ENCODE measurements at places on chromosomes 4 and X.

GRCh38 chrX:30228526-30228925 is 1.9 kb upstream of the MAGEB3 start:
- no peak for DNase-seq

DNA sequence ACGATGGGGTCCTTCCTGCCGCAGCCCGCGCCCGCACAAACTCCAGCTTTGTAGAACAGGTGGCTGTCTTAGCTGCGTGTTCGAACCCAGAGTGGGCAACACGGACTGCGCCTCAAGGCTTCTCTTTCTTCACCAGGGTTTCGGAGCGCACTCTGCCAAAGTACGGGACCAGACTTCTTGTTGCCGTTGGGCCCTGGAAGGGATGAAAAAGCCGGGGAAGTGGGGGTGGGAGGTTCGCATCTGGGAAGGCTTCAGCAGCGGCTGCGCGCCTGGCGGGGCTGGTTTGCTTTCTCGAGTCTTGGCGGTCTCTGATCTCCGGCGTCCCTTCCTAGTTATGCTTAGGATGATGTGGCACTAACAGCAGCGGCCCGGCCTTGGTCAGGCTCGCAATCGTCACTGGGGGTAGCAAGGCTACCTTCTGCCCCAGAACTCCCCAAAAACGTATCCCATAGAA is 673 bp downstream of the PARM1 start:
- no peak for DNase-seq

- no peak for DNase-seq
These were observed 585.8 kb upstream of the FAT1 start for GRCh38 chr4:187309456-187309855.

DNA sequence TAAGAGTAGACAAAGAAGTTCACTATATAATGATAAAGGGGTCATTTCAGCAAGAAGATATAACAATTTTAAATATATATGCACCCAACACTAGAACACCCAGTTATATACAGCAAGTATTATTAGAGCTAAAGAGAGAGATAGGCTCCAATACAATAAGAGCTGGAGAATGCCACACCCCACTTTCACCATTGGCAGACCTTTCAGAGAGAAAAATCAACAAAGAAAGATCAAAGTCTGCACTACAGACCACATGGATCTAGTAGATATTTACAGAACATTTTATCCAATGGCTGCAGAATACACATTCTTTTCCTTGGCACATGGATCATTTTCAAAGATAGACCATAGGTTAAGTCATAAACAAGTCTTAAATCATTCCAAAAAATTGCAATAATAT is 479.7 kb upstream of the DIAPH2 start:
- no peak for DNase-seq

- no peak for DNase-seq
These were observed 93.2 kb upstream of the NR0B1 start for GRCh38 chrX:30402366-30402765.

GRCh38 chr4:3666263-3666662 is 99.9 kb upstream of the ADRA2C start:
- no peak for DNase-seq

DNA sequence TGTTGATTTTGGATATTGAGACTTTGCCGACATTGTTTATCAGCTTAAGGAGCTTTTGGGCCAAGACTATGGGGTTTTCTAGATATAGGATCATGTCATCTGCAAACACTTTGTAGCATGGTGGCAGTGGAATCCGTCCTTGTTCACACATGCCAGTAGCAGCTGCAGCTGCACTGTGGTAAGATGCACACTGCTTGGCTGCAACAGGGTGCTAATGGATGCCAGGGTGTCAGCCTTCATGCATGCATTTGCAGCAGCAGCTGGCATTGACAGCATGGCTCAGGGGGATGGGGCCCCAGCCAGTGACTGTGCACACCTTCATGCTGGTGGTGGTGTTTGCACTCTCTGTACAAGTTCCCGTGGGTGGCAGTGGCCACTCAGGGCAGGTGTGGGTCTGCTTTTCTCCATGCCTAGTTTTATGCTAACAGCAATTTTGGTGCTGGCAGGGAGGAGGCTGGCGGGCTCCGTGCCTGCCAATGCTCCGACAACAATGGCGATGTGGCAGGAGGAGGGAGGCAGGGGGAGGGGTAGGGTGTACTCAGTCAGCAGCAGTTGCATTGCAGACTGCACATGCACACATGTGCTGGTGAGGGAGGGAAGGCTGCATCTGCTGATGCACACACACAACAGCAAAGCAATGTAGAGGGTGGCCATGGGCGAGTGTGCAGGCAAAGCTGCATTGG is 37.5 kb downstream of the BEX3 start:
- DNase-seq = no peak

DNA sequence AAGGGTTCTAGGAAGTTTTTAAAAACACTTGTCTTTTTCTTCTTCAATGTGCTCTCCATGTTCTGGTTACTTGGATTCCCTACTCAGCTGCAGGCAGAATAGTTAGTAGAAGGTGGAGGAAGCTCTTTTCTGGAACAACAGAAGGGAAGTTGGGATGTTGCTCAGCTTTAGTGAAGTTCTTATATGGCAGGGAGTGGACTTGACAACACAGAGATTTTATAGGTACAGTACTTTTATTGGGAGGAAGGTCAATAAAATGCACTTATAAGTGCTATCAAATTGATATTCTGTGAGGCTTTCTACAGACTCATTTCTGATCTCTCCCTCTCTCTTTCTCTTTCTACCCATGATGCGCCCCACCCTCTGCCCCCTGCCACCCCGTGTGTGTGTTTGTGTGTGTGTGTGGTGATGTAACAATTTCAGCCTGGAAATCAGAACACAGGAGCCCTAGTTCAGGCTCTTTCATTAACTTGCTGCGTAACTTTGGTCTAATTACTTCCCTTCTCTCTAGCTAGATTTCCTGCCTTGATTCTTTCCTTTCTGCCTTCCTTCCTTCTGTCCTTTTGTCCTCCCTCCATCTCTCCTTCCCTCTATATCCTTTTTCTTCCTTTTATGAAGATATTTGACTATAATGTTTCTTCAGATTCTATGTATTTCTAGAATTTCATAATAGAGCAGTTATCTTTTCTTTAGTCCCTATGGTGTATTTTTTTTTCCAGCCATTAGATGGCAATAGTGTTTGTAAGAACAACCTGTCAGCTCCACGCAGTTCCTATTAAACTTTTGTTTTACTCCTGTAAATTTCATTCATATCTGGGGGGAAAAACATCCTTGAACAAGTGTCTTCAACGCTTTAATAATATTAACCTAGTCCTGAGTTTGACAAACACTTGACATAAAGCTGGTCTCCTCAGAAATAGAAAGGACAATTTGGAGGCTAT is 37.1 kb downstream of the HEPH start:
- DNase-seq = no peak

DNA sequence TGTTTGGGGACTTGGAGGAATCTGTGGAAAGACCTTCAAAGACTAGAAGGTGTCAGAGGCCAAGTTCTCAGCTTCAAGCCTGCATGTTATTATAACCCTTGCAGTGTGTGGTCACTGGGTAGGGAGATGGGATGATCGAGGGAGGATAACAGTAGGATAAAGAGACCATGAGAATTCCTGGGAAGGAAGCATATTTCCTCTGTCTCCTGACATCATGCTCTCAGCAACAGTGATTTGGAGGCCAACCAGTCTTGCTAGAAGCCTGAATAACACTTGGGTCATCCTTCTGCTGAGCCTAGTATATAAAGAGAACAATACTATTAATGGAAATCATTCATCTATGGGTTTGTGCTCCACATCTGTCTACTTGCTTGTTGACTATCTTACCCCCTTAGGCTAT is 40.9 kb upstream of the ANXA3 start:
- DNase-seq = no peak

All from amygdala (tissue), 56 donors.